Natural killer cell (primary cell): ENCODE measurements at places on chromosomes 7 and 10. TPM values are rescaled to one million over a fixed set of nuclear protein-coding genes. Genes with fewer than 3 reads are reported as not detected.

The ACTR3C gene
- total RNA-seq = 8.3 TPM

The SLC26A3 gene
- not detected for total RNA-seq

The HOXA13 gene
- not detected for total RNA-seq

The KAZALD1 gene
- total RNA-seq = not detected

The LRRD1 gene
- not detected for total RNA-seq

The SFR1 gene
- 19.1 TPM for total RNA-seq

The PPP1R9A gene
- 2.0 TPM for total RNA-seq

The PPIA gene
- total RNA-seq = 701 TPM

The NRP1 gene
- not detected for total RNA-seq

The UTF1 gene
- total RNA-seq = not detected

The MMP21 gene
- 0.35 TPM for total RNA-seq

The CYP26A1 gene
- not detected for total RNA-seq

The HTR5A gene
- total RNA-seq = not detected

The ICA1 gene
- total RNA-seq = 1.4 TPM

The FGFR2 gene
- total RNA-seq = not detected

The LIPA gene
- total RNA-seq = 41.1 TPM

The COL17A1 gene
- total RNA-seq = not detected

The PNLIP gene
- total RNA-seq = not detected
